Activated T-cell treated with anti-CD3 and anti-CD28 coated beads, Interleukin-2, amount 50 U/mL, for 72 hours (primary cell): ENCODE measurements at places on chromosomes 1 and 21. TPM values are rescaled to one million over a fixed set of nuclear protein-coding genes. Genes with fewer than 3 reads are reported as not detected.

LEMD1 gene
- total RNA-seq, result not detected

- DNase-seq, result no peak
Observed at GRCh38 chr21:44944596-44944995, 4.8 kb downstream of the SLX9 start.

DNA sequence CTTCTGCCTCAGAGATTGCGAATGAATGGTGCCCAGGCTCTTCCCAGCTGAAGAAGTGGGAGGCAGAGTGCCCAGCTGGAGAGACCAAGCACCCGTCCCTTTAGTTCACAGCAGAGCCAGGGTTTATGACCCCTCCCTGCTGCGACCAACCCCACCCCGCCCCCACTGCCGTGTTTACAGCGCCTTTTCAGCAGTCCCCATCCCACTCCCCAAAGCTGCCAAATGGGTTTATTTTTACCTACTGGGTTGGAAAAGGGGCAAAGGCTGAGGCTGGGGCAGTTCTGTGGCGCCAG lies 23.6 kb downstream of the DYRK3 start:
- DNase-seq, result no peak

GRCh38 chr1:169491845-169492281 lies 6.1 kb upstream of the SLC19A2 start:
- peak; percentile 70 for DNase-seq

GRCh38 chr1:93851327-93851712 lies 27.7 kb downstream of the DNTTIP2 start:
- no peak for DNase-seq

GPR37L1 gene
- not detected for total RNA-seq
